Right renal cortex interstitium (tissue), 3 donors: ENCODE measurements at places on chromosomes 5 and 9. TPM values are rescaled to one million over a fixed set of nuclear protein-coding genes. Genes with fewer than 3 reads are reported as not detected.
A peak's percentile ranks its signal among the peaks of the same experiment; 100 is the strongest.

Gene ISOC1
- 42.7 TPM for polyA plus RNA-seq

Gene CCDC192
- 0.55 TPM for polyA plus RNA-seq

Gene ANKRD18B
- 0.69 TPM for polyA plus RNA-seq

Gene DNAI1
- polyA plus RNA-seq: 2.2 TPM

Gene TAS2R1
- not detected for polyA plus RNA-seq

Gene EQTN
- 0.19 TPM for polyA plus RNA-seq

Gene MSMP
- polyA plus RNA-seq: not detected

Gene RAB14
- 110 TPM for polyA plus RNA-seq

DNA sequence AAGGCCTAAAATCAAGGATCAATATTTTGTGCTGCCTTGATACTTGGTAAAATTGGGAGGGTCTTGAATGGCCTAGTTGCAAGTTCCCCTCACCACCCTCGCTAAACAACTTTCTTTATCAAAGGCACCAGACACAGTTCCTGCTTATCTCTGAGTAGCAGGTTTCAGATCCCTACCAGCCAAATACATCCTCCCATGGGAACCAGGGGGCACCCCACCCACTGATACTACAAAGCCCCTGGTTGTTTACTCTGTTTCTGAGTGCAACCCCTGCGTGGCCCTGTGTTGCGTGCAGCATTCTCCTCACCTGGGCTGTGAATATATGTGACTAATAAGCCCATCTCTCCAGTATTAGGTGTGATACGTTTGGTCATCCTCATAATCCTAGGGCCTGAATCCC lies 314.9 kb downstream of the DRD1 start:
- no peak for DNase-seq

- no peak for DNase-seq
Observed at GRCh38 chr5:104763216-104763615, 1200.6 kb upstream of the NUDT12 start.

- no peak for DNase-seq
Observed at GRCh38 chr5:149412783-149413476, 33.8 kb upstream of the IL17B start.

GRCh38 chr9:95791286-95791685 lies 84.2 kb upstream of the ERCC6L2 start:
- no peak for DNase-seq

GRCh38 chr9:78971540-78971939 lies 600.2 kb upstream of the TLE4 start:
- no peak for DNase-seq

GRCh38 chr5:57442080-57442839 lies 40.4 kb downstream of the ACTBL2 start:
- DNase-seq: no peak

DNA sequence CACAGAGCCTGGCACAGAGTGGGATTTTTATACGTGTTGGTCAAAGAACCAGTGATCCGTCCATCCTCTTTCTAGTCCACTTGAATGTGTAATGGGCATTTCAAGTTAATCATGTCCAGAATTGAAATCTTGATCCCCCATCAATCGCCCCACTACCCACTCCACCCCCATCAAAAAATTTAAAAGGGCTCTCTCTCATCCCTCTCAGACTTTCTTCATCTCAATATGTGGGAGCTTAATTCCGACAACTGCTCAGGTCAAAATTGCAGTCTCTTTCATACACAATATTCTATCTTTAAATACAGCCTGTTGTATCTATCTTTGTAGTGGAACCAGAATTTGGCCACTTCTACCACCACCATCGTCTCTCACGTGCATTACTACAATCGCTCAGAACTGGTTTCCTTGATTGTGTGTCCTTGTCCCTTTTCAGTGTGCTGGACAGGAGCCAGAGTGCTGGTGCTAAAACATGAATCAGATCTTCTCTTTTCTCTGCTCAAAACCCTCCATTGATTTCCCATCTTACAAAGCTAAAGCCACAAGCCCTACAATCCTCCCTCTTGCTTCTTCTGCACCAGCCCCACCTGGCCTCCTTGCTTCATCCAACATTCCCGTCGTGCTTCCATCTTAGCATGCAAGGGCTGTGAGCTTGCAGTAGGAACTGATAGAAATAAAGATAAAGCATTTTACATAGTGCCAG lies 786 bp upstream of the KIF3A start:
- DNase-seq: no peak

DNA sequence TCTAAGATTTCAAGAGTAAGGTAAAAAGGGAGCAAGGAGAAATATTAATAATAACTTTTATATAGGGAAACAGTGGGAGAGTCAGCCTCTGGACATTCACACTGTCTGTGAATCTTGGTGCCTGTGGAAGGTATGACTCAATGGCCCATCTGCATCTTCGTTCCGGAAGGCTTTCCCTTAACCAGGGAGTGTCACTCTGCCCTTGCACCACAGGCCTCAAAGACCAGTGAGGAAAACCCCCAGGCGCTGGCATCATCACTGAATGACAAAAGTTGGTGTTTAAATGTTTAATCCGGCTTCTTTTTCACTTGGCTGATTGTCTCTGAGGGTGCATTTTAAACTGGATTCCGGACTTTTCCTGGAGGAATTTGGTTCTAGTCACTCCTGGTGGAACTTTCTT lies 522.4 kb upstream of the TLE4 start:
- no peak for DNase-seq

GRCh38 chr5:77239126-77239741 lies 28.8 kb downstream of the PDE8B start:
- no peak for DNase-seq

DNA sequence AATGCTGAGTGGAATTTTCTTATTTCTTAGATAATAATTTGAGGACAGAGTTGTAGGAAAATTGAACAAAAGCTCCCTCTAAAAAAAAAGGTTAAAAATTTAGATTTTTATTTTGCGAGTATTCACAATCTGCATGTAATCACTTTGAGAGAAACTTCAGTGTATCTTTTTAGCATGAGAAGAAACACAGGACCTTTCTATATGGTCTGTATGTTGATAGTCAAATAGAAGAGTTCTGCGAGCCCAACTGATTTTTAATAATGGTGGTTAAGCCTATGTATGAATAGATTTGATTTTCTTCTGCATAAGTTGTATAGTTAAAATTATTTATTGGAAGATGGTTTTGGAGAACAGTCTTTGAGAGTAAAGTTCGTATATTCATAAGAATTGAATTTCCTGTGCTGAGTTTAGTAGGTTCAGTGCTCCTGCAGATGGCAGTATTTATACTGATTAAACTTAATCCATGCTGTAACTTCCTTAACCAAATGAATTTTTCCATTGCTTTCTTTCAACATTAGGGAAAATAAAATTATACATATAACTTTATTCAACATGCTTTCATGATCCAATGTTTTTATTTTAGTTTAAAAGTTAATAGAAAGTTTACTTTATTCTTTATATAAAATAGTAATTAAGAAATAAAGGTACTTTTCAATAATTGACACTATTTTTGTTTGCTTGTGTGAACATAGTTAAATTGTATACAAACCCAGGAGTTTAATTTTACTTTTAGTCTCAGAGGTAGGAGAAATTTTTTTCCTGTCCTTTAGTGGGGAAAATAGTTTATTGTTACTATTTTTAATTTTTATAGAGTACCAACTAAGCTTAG lies 19.6 kb downstream of the TCERG1 start:
- DNase-seq: no peak

DNA sequence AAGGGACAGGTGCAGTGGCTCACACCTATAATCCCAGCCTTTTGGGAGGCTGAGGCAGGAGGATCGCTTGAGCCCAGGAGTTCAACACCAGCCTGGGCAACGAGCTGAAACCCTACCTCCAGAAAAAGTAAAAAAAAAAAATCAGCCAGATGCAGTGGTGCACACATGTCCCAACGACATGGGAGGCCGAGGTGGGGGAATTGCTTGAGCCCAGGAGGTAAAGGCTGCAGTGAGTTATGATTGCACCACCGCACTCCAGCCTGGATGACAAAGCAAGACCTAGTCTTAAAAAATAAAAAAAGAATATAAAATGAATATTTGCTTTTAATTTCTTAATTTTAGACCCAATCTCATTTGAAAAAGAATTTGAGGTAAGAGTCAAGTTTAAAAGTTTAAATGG lies 143.5 kb downstream of the LPAR1 start:
- DNase-seq: no peak

DNA sequence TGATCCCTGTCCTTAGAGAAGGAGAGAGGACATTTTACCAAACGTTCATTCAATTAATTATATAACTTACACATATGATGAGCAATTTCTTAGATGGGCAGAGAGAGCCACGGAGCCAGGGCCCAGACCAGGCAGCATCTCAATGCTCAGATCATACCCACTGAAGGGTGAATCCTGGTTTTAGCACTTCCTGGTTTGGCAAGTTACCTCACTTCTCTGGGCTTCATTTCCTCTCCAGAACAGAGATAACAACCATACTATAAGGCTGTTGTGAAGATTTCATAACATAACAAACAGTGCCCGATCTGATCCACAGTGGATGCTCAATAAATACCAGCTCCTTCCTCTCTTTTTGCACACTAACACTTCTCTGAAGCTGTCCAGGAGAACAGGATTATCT lies 271.1 kb downstream of the DENND1A start:
- no peak for DNase-seq

- DNase-seq: no peak
Observed at GRCh38 chr5:159992566-159992965, 16.4 kb upstream of the TTC1 start.

- peak; percentile 63 for DNase-seq
Observed at GRCh38 chr5:135191084-135191826, 157.2 kb upstream of the PITX1 start.

DNA sequence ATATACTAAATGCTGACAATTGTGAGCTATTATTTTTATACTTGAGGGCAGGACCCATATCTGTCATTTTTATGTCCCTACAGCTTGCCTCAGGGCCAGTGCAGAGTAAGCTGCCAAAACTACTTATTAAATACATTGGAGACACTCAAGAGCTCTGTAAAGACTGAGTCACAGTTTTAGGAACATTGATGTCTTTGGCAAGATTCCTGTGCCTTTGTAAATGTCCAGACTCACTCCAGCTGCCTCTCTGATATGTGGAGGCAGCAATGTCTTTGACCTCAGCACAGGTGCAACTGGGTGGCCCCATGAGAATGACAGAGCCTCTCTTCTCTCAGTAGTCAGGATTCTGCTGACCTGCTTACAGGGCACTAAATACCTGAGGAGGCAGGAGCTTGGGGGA lies 363.2 kb downstream of the OSTF1 start:
- peak; percentile 27 for DNase-seq

DNA sequence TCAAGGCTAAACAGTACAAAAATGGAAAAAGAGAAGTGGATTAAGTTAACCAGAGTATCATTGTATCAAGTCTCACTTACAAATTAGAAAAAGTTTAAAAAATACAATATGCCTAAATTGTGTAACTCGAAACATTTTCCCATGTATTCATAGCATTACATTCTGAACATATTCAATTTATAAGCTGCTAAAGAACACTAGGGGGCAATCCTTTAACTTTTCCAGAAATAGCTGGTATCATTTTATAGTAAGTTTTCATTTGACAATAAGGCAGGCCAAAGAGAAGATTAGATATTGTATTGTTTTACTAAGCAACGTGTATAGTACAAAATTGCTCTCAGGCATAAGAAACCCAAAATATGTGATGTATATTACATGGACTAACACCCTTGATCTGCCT lies 234.6 kb downstream of the ADGRV1 start:
- DNase-seq: no peak

GRCh38 chr9:133107961-133108793 lies 12.9 kb downstream of the RALGDS start:
- DNase-seq: no peak

GRCh38 chr5:28313321-28313951 lies 1275.0 kb upstream of the CDH9 start:
- DNase-seq: no peak

DNA sequence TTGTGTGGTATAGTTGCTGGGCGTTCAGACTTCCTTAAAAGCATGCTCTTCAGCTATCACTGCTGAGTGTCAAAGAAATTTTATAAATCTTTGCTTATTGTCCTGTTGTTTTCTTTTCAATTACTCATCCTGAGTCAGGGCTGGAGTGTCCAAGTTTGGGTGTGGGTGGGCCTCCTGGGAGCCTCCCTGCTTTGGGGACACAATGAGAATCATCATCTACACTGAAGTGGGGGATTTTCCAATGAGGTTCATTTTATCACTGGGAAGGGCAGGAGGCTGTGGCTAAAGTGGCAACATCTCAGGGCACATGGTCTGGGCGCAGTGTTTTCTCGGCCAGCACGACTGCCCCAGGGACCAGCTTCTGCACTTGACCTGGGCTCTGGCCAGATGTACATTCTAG lies 19.5 kb downstream of the GFPT2 start:
- no peak for DNase-seq

- no peak for DNase-seq
Observed at GRCh38 chr5:6190838-6191237, 187.5 kb downstream of the MED10 start.

DNA sequence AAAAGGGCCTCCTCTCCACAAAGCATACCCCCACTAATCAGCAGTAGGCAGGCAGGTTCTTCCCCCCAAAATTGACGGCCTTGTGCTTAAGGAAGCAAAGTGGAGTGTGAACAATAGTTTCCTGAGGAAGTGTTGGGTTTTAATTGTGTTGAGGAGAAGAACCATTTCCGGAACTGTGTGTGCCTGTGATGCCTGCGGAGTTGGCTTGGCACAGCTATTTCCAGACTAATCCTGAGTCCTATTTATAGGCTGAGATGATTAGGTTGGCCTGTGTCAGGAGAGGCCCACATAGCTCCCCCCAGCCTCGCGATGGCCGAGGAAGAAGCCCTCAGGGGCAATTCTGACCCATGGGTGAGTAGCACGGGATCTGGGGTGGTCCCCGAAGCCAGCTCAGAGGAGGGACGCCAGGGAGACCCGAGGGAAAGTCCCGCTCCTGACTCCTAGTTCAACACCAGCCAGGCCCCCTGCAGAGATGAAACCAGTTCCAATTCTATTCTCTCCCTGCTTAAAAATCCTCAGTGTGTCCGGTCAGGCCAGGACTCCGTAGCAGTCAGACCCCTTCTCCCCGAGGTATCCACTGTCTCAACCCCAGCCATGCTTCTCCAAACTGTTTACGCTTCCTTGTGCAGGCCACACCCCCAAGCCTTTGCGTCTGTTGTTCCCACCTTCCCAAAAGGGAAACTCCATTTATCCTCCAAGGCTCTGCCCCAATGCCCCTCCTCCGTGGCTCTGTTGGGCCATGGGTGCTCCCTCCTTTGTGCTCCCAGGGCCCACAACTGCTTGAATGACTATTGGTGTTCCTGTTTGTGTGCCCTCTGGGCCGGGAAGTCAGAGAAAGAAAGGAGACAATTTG lies 18.1 kb downstream of the GSN start:
- DNase-seq: no peak

DNA sequence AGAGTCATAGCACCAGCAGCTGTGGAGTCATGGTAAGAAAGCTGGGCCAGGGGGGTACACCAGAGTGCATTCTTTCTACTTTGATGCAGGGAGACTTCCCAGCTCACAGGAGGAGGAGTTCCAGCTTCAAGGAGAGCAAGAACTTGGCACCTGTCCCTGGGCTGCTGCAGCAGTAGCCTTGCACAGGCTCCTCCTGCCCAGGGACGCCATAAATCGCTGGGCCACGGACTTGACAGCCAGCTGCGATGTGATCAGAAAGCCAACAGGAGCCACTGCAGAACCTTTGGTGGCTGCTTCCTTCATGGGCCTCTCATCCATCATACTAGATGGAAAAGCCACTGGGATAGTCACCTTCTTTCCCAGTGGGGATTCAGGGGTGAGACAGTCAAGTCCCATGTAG lies 234.7 kb downstream of the NMUR2 start:
- DNase-seq: no peak

GRCh38 chr9:108511307-108511706 lies 344.5 kb downstream of the ACTL7B start:
- no peak for DNase-seq
